ENCODE measurements at places on chromosomes 6 and 20. TPM values are rescaled to one million over a fixed set of nuclear protein-coding genes. Genes with fewer than 3 reads are reported as not detected.

Gene VGLL2
- not detected for total RNA-seq

Gene EBF4
- 6.7 TPM for total RNA-seq

Gene RAB44
- total RNA-seq = 10.1 TPM

Gene FOXQ1
- not detected for total RNA-seq

Gene LY86
- 4.5 TPM for total RNA-seq

Gene DST
- 6.5 TPM for total RNA-seq

Gene FGD2
- total RNA-seq = 1.6 TPM

Gene SLC32A1
- not detected for total RNA-seq

Gene TRERF1
- 21.0 TPM for total RNA-seq

Gene CCM2L
- not detected for total RNA-seq

Gene FBXO30
- total RNA-seq = 1.6 TPM

Gene WFDC5
- total RNA-seq = not detected

Gene LRRC1
- total RNA-seq = 3.6 TPM

Gene PTK6
- total RNA-seq = 0.96 TPM

Gene CST5
- total RNA-seq = not detected

Gene DLL1
- total RNA-seq = 3.3 TPM

Gene TM9SF4
- 42.3 TPM for total RNA-seq

Gene ULBP2
- 0.74 TPM for total RNA-seq

Gene KIAA0408
- 2.8 TPM for total RNA-seq

Gene EIF2S2
- 23.2 TPM for total RNA-seq

Gene OR2J3
- total RNA-seq = not detected

Gene FOXP4
- total RNA-seq = 7.6 TPM
